ENCODE measurements at places on chromosomes 5 and 9.

DNA sequence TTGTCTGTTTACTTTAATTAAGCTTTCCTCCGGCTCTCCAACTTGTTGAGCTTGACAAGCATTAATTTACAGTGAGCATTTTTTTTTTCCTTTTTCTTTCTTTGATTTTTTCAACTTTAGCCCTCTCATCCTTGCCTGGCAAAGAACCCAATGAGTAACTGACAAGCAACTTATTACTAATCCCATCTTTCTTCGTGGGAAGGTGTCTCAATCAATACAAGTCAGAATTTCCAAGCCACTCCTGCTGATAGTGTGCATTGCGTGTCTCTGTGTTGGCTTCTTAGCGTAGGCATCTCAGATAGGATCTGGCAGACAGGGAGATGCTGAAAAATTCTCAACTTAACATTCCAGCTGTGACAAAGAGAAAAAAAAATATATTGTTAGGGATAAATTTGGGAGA, 527.7 kb upstream of the WWC1 start:
- no peak for DNase-seq

DNA sequence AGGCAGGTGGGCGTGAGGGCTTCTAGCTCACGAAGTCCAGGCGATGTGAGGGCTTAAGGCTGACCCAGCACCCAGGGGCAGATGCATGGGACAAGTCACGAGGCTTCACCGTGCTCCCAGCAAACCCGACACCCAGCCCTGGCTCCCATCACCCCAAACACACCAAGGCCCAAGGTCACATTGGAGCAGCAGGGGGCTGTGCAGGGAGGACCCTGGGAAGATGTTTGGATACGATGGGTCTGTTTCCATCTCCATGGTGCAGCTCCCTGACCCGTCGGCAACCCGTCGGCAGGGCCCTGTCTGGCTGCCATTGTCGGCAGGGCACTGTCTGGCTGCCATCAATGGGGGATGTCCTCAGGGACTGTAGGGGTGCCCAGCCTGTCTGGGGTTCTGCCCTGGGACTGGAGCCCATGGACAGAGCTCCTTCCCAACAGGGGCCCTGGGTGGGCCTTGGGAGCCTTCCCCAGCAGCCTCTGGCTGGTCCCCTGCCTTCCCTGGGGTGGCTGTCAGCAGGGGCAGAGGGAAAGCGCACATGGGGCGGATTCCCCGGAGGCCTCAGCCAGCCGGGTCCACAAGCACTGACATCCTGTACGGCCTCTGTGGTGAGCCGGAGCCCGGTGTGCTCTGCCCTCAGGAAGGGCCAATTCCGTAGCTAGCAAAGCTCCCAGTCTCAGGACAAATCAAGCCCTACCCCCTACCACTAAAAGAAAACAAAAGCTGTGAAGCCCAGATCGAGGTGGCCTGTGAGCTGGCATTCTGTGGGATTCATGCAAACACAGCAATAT, 47.1 kb downstream of the NACC2 start:
- DNase-seq: no peak

GRCh38 chr5:35026280-35026840, 21.4 kb downstream of the AGXT2 start:
- DNase-seq: no peak

GRCh38 chr9:122145592-122145863, 14.1 kb downstream of the NDUFA8 start:
- no peak for DNase-seq

DNA sequence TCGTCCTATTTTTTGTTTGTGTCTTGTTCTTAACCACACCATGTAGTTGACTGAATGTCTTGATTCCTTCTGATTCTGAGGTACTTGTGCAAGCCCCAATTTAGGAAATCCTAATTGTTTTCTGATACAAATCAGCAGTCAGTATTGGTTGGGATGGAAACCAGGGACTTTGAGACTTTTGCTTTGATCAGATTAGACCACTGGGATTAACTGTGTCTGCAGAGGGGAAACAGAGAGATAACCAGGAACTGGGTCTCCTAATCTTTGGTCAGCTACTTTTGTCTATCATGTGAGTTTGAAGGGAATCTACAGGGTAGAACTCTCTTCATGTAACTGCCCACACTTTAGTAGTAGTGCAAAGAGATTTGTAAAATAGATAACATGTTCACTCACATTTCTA, 173.8 kb upstream of the POC5 start:
- DNase-seq: no peak

DNA sequence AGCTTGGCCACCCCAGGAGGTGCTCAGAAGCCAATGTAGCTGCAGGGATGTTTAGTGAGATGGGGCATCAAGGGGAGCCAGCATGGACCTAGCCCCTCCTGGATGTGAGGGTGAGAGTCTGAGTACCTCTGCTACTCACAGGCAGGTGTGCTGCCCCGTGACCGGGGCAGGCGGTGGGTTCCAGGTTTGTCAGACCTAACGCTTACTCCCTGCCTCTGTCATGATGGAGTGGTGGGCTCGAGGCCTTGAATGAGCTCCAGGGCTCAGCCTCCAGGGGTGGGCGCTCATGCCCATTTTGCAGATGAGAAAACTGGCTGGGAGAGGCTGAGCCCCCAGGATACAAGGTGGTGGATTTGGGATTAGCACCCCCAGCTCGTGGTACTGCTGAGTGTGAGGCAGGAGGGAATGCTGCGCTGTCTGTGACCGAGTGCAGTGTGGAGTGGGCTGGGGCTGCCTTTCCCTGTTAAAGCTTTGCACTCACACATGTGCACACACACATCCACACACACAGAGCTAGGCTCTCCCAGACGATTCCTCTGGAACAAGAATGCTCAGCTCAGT, 1.5 kb downstream of the RXRA start:
- DNase-seq: no peak

GRCh38 chr5:1967736-1968135, 85.0 kb upstream of the IRX4 start:
- no peak for DNase-seq

- no peak for DNase-seq
These were observed 26.0 kb upstream of the GHR start for GRCh38 chr5:42397267-42397666.

- DNase-seq: no peak
These were observed 23.9 kb downstream of the RNF130 start for GRCh38 chr5:180047667-180048066.
